NCI-H510A treated with DMSO at 0.1 percent for 48 hours (cell line): ENCODE measurements at places on chromosomes 13 and 19.

DNA sequence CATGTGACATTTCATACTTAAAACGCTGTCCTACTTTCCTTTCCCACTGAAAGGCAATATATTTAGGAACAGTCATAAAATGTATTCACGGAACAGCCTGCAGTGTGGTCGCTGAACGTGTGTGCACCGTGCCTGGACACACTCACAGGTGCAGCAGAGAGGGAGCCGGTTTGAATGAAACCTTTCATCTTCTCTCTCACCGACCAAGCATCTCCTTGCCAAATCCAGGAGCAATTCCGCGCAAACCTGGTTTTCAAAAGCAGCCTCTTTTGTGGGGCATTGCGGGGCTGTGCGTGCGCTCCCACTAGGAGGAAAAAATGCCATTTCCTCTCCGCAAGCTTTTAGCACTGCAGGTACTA is 1.0 kb downstream of the DCLK1 start:
- no peak for DNase-seq

DNA sequence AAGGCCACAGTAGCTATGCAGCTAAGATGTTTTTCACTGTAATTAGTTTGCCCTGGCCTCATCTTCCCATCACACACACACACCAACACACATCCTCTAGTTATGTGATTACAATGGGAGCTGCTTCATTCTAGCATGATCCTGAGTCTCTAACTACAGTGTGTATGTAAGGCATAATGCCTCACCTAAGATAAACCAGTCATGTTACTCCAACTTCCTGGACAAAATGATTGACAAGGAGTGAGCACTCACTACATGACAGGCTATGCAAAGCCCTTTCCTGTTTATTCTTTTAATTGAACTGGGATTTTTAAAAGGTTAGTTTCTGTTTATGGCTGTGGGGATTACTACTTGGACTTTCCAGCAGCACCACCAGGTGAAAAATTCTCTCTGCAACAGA is 400.8 kb upstream of the ATXN8OS start:
- DNase-seq: no peak

DNA sequence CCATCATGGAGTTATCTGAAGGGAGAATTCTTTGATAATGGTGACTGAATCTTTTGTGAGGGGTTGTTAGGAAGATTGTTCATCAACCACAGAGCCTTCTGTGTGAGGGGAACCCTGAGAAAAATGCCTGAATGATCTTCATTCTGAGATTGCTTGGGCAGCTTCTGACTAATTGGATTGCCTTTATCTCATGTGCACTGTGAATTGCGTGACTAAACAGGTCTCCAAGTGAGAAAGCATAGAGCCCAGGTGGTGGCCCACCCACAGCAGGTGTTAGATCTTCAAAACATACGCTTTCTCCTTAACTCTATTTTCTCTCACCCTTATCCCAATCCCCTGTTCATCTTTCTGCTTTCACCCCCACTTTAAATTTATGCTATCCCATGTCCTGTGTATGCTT is 58.3 kb downstream of the DOCK9 start:
- DNase-seq: no peak

DNA sequence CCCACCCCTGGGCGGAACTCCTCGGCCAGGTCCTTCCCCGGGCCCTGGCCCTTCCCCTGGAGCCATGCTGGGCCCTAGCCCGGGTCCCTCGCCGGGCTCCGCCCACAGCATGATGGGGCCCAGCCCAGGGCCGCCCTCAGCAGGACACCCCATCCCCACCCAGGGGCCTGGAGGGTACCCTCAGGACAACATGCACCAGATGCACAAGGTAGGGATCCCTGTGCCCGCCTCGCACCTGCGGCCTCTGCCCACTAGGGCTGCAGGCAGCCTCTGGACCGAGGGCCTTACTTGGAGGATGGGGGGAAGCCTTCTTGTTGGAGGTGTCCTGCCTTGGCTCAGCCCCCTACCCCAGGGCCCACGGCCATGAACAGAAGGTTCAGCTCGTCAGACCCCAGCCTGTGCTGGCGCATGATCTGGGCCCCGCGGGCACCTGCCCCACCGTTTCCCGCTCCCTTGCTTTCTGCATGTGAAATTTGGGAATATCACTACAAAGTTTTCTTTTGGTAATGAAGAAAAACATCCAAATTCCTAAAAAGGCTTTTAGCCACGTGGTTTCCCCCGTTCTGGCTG is 23.4 kb downstream of the SMARCA4 start:
- no peak for DNase-seq

- DNase-seq: no peak
These were observed 818.2 kb downstream of the UQCRFS1 start for GRCh38 chr19:28394725-28395124.

- DNase-seq: no peak
These were observed 287 bp downstream of the MEX3D start for GRCh38 chr19:1567848-1568227.

- DNase-seq: no peak
These were observed 13.7 kb downstream of the MICU2 start for GRCh38 chr13:21590231-21590630.

- DNase-seq: no peak
These were observed 7.6 kb upstream of the CD79A start for GRCh38 chr19:41869374-41869955.

DNA sequence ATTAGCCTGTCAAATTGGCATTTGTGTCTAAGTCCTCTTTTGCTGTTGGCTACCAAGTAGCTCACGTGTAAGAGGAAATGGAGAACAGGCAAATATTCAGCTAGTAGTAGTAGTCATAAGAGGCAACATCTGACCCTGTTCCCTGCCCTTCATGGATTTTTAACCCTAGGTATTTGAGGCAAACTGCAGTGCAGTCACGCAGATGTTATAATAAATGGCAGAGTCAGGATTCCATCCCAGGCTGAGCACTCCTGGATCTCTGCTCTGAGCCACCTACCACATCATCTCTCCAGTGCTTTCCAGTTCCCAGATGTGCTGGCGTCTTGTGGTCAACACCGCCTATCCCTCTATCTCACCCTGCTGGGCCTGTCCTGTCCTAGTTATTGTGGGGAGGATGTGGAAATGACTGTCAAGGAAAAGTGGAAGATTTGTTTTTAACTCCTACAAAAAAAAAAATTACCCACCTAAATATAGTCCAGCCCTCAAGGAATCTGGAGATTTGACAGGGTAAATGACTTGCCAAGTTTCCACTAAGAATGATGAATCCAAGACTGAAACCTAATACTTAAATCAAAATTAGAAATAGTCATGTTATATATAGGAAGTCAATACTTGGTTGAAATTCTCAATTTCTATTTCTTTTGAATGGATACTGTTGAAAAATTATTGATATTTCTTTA is 322.9 kb downstream of the GPC6 start:
- no peak for DNase-seq

DNA sequence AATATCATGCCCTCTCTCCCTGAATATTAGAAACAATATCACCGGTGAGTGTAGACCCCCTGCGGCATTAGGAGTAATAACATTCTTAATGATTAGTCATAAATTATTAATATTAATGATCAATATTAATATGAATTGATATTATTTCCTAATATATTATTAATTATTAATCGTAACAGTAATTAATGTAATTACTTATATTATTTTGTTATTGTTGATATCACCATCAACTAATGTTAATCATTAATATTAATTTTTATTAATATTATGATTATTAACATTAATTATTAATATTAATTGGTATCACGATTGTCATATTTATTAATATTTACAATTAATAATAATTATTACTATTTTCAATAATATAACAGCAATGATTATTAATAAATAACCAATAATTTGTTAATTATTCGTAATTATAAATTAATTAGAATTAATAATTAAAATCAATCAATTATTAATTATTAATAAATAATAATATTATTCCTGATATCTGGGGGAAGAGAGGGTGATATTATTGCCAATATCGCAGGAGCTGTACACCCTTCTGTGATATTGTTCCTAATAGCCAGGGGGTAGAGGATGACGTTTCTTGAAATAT is 528.8 kb upstream of the PCDH20 start:
- DNase-seq: no peak

DNA sequence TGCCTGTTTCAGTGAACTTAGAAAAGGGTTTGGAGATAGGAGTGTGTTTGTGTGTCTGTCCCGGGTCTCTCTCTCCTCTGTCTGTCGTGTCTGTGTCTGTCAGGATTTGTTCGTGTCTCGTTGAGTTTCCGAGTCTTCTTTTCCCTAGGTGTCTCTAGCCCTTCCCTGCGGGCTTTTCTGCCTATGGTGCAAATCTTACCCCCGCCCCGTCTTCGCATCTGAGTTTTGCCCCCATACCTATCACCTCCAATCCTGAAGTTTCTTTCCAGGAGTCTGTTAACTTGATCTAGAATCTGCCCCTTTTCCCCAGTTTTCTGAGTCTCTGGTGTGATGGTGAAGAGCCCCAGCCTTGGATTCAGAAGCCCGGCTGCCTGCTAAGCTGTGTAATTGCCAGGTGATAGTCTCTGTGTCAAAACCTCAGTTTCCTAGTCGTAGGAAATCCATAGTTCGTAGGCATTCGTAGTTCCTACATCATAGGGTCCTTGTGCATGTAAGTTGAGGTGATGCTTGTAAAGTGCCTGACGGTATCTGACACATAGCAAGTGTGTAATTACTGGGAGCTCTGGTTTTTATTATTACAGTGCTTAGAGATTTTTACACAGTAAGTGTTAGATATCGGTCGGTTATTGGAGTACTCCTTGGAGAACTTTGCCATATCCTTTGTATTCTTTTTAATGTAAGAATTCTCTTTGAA is 782 bp downstream of the EPN1 start:
- no peak for DNase-seq

GRCh38 chr13:20573186-20573585 is 6.2 kb downstream of the IFT88 start:
- DNase-seq: no peak

GRCh38 chr13:99393791-99394735 is 86.9 kb upstream of the GPR183 start:
- DNase-seq: no peak

DNA sequence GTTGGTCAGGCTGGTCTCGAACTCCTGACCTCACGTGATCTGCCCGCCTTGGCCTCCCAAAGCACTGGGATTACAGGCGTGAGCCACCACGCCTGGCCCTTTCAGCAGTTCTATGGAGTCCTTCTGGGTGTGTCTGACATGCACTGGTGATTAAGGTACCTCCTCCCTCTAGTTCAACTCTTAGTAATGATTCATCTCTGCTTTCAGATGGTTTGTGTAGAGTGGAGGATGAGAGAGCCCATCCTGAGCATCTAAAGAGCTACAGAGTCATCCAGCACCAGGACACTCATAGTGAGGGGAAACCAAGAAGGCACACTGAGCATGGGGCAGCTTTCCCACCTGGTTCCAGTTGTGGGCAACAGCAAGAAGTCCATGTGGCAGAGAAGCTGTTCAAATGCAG is 8.2 kb downstream of the ZNF584 start:
- DNase-seq: no peak

DNA sequence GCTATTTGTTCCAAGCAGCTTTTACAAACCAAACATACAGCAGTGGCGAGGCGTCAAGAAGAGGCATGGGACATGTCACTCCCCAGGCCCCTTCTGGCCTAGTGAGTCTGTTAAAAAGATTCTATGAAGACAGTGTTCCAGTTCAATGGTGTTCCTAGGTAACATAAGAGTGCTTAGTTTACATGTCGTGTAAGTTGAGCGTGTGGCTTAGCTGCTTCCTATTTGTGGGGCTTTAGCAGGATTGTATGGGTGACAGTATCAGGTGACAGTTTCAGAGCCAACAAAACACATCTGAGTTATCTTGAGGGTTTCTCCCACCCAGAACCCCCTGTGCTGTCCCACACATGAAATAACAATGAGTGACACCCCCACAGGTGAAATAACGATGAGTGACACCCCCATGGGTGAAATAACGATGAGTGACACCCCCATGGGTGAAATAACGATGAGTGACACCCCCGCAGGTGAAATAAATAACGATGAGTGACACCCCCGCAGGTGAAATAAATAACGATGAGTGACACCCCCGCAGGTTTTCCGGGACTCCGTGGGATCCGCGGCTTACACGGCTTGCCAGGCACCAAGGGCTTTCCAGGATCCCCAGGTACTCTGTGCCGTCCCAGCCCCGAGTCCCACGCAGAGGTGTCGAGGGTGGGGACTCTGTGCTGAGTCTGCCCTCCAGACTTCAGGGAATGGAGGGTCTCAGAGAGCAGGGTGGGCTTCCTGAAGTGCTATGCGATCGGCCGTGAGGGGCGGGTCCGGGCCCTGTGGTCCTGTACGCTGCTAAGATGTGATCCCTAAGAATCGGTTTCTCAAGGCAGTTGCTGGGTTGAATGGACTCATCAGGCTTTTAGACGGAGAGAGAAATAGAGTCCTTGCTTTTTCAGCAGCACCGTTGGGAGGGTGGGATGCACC is 68.6 kb downstream of the RAB20 start:
- DNase-seq: peak; percentile 24

GRCh38 chr13:56752636-56753035 is 388.1 kb upstream of the PRR20A start:
- no peak for DNase-seq

GRCh38 chr19:28859811-28860210 is 353.1 kb downstream of the UQCRFS1 start:
- no peak for DNase-seq

DNA sequence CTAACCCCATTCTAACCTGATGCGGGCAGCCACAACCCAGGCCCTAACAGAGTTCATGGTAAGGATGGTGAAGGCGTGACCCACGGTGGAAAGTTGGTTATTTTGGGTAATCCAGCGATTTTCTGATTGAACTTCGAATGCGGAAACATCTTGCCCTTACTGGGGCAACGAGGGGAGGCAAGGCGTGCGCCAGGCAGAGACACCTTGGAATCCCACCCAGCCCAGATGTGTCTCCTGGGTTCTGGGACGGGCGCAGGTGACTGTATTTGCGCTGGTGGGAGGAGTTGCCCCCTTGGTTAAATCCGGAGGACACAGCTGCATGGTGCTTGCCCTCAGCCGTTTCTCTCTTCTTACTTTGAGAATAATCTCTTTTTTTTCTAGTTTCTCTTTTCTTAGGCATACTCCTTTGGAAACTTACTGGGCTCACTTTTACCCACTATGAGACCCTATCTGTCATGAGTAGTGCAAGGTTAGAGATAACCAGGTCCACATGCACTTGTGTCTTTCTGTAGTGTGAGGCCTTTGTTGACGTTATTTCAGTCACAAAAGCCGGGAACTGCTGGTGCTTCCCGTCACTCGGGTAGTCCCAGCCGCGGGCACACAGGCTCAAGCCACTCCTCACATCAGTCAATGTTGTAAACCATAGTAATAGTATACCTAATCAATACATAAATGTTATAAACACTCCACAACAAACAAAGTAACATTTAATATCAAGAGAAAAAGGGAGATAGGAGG is 81.5 kb downstream of the ATP11A start:
- peak; percentile 73 for DNase-seq

- DNase-seq: no peak
These were observed 3.5 kb upstream of the OBI1 start for GRCh38 chr13:78662467-78662866.

GRCh38 chr19:39199025-39199424 is 2.3 kb downstream of the NCCRP1 start:
- DNase-seq: no peak

- DNase-seq: no peak
These were observed 20.0 kb downstream of the RAB20 start for GRCh38 chr13:110541526-110541920.

GRCh38 chr13:44132710-44133109 is 240.9 kb upstream of the SERP2 start:
- DNase-seq: no peak

- DNase-seq: no peak
These were observed 229.1 kb upstream of the TSHZ3 start for GRCh38 chr19:31578326-31578725.

GRCh38 chr13:51944428-51944827 is 66.8 kb downstream of the ATP7B start:
- no peak for DNase-seq

- no peak for DNase-seq
These were observed 23.5 kb downstream of the SLAIN1 start for GRCh38 chr13:77720988-77721387.
